ENCODE measurements at places on chromosomes 2 and 18.

DNA sequence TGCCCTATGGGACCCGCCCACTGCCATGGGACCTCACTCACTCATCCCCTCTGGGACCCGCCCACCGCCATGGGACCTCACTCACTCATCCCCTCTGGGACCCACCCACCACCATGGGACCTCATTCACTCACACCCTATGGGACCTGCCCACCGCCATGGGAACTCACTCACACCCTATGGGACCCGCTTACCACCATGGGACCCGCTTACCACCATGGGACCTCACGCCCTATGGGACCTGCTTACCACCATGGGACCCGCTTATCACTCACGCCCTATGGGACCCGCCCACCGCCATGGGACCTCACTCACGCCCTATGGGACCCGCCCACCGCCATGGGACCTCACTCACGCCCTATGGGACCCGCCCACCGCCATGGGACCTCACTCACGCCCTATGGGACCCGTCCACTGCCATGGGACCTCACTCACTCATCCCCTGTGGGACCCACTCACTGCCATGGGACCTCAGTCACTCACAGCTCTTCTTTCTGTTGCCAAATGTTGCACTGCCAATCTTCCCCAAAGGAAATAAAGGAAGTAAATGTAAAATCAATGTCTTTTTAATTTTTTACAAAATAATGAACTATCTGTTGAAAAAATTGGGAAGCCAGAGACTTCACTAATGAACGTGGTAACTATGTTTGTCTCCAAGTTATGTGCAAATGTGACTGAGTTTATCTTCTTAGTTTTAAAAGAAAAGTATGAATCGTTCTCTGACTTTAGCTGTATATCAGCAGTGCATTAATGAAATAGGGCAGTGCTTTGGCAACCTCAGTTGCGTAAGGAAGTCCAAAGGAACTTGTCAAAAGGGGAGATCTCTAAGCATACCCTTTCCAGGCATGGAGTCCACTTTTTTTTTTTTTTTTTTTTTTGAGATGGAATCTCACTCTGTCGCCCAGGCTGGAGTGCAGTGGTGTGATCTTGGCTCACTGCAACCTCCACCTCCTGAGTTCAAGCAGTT is 101.5 kb upstream of the MGAT5 start:
- DNase-seq = no peak

DNA sequence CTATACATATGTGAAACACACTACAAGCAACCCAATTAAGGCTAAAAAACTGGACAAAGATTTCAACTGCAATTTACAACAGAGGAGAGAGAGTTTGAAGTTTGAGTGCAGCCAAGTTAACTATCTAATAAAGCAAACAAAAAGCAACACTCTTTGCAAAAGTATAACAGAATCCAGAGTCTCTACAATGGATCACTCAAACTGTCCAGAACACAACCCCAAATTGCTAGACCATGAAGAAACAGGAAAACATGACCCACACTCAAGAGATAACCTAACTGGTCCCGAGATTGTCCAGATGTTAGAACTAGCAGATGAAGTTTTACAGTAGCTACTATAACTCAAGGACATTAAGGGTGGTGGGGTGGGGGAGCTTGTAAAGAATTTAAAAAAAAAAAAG is 14.8 kb downstream of the ABHD3 start:
- DNase-seq = no peak

GRCh38 chr2:241340631-241341163 is 15.4 kb upstream of the FARP2 start:
- DNase-seq = no peak

DNA sequence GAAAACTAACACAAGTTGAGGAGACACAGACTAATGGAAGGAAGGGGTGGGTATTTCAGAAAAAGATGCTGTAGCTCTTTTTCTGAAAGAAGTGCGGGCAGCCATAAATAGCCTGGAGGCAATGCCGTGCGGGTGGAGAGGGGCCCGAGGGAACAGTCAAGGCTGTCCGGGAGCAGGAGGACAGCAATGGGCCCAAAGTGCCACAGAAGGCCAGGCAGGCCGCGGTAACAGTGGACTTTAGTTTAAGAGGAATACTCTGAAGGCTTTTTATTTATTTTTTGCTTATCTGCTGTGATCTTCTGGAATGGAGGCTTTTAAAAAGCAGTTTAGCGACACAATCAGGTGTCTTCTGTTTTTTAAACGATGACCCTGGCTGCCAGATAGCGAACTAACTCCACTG is 2.8 kb downstream of the ITGB1BP1 start:
- no peak for DNase-seq

GRCh38 chr2:33636001-33636400 is 36.9 kb upstream of the FAM98A start:
- no peak for DNase-seq

DNA sequence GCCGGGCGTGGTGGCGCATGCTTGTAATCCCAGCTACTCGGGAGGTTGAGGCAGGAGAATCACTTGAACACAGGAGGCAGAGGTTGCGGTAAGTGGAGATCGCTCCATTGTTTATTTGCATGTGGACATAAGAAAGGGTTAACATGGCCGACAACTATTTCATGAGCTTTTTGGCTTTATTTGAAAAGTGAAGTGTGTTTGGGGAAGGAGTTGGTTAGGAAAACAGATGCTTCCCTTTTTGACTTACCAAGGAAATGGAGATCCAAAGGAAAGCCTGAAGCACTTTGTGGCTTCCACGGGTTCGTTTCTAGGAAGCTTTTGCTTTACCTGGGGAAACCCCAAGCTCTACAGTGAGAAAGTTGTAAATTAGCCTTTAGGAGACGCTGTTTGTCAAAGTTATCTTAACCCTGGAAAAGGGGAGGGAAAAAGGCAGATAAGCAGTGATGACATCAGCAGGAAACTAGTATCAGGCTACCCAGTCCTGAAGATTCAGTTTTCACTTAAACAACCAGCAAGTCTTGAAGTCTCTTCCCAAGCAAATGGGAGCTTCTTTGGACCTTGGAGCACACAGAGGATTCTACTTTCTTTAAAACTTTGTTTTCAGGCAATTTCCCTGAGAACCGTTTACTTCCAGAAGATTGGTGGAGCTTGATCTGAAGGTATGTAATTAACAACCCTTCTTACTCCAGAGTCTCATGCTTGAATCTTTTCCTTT is at the start of gene CASP10:
Gene CASP10, plus strand, starts transcription at position 492 of the 715 bp plus-strand sequence. CDS start 2,637 bp downstream, outside the sequence.
- DNase-seq = peak; percentile 16

- DNase-seq = no peak
Observed at GRCh38 chr2:17756668-17757067, 2.7 kb downstream of the GEN1 start.

GRCh38 chr2:121819846-121820245 is 64.4 kb downstream of the TSN start:
- no peak for DNase-seq

DNA sequence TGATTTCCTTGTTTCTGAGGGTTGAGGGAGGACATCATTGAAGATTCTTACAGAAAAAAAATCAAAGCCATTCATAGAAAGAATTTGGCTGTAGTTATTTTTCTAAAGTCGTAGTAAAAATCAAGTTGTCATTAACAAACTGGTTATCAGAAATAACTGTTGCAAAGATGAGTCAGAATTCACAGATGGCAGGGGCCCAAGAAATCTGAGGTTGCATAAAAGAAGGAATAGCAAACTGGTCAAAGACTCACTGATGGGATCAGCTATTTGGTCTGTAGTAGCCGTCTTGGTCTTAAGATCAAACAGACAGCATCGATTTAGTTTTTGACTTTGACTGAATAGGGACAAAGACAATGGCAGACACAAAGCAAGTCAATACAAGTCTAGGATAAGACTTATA is 334.3 kb downstream of the FIGN start:
- no peak for DNase-seq

DNA sequence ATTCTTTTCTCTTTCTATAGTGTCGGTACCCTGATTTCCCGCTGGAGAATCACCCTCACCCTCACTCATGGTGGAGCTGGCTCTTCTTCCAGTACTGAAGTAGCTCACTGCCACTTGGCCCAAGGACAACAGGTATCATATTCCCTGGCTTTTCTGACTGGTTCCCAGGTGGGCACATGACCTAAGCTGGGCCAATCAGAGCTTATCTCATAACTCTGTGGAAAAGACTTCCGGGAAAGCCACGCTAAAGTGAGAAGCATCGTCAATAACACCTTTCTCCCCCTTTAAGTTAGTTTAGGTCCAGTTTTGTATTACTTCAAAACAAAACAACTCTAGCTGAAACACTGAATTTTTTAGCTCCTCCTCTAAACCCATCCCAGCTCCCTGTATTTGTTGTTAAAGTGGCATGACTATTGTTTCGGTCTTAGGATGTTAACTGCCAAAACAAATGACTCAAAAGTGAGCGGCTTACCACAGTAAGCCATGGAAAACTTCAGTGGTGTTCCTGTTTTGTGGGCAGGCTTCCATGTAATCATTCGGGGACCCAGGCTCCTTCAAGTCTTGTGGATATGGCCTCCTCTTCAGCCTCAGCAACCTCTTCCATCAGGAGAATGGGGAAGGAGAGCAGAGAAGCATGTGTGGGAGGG is 137.4 kb upstream of the DLX2 start:
- DNase-seq = no peak

DNA sequence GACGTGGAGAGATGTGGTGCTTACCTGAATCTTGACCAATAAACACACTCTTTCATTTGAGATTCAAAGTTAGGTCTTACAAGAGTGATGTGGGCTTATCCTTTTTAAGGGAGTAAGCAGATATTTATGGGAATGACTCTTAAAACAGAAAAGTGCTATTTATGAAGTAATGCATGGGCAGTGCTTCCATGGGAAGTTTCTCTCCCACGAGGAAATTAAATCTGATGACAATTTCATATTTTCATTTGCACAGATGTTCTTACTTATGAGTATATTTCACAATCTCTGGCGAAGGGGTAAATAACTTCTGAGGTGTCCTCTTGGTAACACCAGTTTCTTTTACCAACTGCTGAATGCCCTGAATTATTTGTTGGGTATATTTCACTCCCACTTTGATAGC is 21.0 kb downstream of the PNPT1 start:
- DNase-seq = no peak

GRCh38 chr2:63424329-63425078 is 163.8 kb downstream of the WDPCP start:
- DNase-seq = no peak

DNA sequence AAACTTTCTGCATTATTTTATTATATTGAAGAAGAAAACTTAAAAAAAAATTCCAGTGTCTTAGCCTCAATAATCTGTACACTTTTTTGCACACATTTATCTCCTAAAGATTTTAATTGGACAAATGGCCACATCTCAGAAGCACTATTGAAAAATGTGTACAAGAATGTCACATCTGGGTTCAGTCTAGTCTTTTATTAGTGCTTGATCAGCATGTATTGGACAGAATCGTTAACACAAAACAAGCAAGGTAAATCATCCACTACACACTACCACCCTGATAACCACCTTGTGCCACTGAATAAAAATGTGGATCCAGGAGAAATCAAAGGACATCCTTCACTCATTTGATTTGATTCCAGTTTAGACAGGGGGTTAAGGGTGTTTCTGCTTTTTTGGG is 554.8 kb downstream of the ARHGAP15 start:
- no peak for DNase-seq

- no peak for DNase-seq
Observed at GRCh38 chr2:216539791-216540241, 41.2 kb downstream of the RPL37A start.

- no peak for DNase-seq
Observed at GRCh38 chr2:42957861-42958301, 165.5 kb upstream of the HAAO start.

DNA sequence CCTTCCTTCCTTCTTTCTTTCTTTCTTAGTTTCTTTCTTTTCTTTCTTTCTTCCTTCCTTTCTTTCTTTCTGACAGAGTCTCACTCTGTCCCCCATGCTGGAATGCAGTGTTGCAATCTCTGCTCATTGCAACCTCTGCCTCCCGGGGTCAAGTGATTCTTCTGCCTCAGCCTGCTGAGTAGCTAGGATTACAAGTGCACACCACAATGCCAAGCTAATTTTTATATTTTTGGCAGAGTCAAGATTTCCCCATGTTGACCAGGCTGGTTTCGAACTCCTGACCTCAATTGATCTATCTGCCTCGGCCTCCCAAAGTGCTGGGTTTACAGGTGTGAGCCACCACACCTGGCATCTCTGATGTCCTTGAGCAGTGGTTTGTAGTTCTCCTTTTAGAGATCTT is 48.5 kb downstream of the IL1R2 start:
- DNase-seq = no peak

GRCh38 chr18:74587441-74587840 is 10.2 kb upstream of the ZNF407 start:
- no peak for DNase-seq

GRCh38 chr18:12791610-12792009 is 88.8 kb downstream of the PSMG2 start:
- no peak for DNase-seq

GRCh38 chr2:217538719-217539118 is 464.1 kb downstream of the TNS1 start:
- no peak for DNase-seq

DNA sequence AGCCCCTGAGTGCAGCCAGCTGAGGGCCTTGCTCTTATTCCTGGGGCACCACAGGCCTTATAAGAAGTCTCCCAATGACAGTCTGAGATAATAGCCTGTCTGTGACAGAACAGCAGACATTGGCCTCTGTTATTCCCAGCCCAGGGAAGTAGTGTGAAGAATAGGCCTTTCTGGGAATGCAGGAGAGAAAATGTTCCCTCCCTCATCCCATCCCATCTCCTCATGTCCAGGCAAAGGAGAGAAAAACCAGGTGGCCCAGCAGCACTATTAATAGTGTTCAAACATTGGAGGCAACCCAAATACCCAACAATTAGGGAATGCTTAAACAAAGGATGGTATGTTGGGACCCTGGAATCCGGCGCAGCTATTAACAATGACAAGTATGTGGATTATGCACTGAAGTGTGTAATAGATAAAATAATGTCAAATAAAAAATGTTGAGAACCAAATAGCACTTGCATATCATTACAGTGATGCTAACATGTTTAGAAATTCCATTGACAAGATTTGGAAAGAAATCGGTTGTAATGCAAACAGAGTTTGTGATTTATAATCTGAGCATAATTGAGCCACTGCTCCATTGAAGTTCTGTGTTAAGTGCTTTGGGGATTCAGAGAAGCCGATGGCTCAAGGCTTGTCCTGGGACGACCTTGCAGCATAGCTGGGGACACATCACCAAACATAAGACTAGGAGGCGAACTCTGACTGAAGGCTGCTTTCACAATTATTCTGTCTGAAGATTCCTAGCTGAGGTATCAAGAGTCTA is 69.3 kb downstream of the LBH start:
- no peak for DNase-seq

- DNase-seq = no peak
Observed at GRCh38 chr2:202005272-202005887, 28.3 kb upstream of the FZD7 start.

DNA sequence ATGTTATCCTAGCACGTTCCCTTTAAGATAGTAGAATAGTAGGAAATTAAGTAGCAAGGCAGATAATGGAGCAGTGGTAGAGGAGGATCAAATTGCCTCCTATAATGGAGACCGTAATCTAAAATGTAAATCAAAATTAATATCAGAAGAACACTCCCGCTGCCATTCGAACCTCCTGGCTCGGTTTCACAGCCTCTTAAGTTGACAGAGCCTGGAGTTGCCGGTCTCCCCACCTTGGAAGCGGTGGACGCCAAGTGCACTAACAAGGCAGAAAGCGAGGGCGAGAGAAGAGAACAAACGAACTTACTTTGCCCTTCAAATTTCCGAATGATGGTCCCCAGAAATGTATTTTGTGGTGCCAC is 450 bp downstream of the KCNH7 start:
- no peak for DNase-seq
